ENCODE measurements at places on chromosomes 7 and 10.

DNA sequence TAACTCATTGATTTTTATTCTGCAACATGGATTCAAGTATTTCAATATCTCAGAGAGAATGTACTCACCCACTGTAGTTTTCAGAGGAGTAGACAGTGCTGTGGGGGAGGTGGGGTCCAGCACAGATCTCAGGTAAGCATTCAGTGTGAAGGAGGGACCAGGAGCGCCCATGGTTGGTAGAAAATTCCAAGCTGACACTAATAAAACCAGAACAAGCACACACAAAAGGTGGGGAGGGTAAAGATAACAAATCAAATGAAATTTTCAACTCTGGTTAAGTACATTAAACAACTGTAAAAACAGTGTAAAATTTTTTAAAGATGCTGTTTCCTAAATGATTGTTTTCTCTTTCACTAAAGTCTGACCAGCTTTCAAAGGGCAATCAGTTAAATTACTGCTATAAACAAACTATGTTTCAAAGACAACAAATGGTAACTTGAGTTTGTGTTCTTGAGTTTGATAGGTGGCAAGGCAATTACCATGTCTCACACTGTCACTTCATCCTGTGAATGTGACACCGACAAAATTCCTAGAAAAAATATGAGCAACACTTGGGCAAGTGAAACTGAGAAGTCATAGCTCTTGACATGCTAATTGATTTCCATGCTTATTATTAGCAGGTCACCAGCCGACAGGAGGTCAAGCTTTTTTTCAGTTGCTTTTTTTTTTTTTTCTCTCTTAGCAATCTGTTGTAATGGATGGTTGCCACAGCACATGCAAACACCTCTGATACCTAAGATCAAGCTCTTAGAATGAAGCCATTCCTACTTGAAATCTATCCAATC, 205.8 kb upstream of the SLC26A5 start:
- no peak for DNase-seq

- DNase-seq = peak; percentile 82
Measured at GRCh38 chr10:103278862-103279298, 1.9 kb downstream of the INA start.

DNA sequence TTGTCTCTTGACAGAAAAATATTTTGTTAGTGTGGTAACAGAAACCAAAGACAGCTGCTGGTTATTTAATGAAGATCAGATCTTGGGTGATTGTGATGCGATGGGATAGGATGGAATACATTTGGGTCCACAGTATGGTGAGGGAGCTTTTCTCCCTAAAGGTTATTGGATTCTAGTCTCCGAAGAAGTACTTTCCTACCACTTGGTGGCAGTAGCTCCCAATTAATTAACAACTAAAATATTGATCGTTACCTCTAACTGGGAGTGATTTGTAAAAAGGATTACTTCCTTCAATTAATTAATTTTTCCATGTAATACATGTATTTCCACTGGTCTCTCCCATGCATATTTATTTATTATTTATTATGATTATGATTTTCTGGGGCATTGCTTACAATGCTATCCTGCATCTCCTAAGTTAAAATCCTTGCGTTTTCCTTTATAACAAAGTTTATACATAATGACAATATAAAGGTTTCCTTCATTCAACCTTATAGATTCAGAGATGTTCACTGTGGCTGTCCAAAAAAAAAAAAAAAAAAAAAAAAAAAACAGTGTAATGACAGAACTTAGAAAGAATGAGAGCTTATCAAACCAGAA, 25.6 kb downstream of the TMEM196 start:
- peak; percentile 67 for DNase-seq

GRCh38 chr10:92695679-92696605, 6.2 kb downstream of the HHEX start:
- DNase-seq = no peak

DNA sequence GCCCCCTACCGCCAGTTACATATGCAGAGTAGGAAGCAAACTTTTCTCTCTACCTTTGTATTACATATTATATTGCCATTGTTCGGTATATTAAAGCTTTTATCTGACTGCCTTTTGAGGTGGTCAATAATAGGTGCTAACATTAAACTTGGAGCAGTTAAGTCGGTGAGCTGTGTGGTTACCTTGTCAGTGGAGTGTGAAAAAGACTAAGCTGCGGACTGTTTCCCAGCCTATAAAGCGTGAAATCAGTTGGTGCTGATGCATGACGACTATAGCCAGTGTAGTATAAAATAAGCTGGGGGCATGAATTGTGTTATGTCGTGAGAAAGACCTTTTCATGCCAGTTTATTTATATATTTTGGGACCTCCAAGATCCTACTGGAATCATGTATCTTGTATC, 33.7 kb downstream of the R3HCC1L start:
- DNase-seq = no peak

- DNase-seq = no peak
Measured at GRCh38 chr10:129626309-129626708, 159.3 kb downstream of the MGMT start.

DNA sequence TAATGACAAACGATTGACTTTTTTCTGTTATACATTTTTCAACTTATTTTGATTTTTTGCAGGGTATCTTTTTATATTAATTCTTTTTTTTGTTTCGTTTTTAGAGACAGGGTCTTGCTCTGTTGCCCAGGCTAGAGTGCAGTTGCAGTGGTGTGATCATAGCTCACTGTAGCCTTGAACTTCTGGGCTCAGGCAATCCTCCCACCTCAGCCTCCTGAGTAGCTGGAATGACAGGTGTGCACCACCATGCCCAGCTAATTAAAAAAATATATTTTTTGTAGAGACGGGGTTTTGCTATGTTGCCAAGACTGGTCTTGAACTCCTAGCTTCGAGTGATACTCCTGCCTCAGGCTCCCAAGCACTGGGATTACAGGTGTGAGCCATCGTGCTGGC, 601.3 kb downstream of the PARD3 start:
- no peak for DNase-seq

- peak; percentile 62 for DNase-seq
Measured at GRCh38 chr7:50664461-50664922, 99.3 kb upstream of the DDC start.

DNA sequence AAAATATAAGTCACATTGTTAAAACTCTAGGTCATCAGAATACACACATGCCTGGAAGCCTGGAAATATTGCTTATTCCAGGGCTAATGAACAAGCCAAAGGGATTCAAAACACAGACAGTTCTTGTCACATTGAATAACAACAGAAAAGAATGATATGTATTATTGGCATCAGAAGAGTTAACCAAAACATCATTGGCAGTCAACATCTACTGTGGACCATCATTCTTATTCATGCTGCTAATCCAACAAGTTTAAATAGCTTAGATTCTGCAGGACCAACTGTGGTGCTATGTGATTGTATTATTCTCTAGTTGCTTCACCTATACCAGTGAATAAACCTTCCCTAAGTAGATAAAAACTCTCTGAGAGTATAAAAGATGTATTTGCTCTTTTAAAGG, 198.3 kb downstream of the NEBL start:
- DNase-seq = no peak

GRCh38 chr7:68162712-68163111, 1166.1 kb downstream of the TYW1 start:
- DNase-seq = no peak

- peak; percentile 50 for DNase-seq
Measured at GRCh38 chr7:30470771-30471170, 7.8 kb downstream of the NOD1 start.

DNA sequence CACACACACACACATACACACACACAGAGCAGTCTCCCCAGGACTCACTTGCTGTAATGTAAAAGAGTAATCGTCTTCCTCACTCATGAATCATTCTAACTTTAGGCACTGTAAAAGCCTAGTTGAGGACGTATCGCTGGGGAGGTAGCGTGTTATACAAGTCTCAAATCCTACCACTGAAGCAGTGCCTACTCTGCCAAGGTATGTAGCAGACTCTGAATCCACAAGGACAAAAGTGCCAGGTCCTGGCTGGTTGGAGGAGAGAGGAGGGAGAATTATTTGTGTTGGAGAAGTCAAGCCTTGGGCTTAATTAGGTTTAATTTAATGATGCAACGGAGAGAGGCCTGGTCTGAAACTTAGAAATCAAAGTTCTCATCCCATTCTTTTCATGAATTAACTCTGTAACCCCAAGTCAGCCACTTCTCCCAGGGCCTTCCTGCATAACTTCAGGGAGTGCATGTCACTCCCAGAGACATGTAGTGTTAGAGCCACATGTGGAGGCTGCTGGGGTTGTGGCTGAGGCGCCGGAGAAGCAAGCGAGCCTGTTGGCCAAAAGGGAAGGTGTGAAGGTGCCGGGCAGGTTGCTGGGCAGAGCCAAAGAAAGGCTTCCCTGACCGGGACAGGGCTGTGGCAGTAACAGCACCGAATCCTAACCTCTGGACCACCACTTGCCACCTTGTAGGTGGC, 36.7 kb downstream of the NKX2-3 start:
- no peak for DNase-seq

- no peak for DNase-seq
Measured at GRCh38 chr10:65827359-65827758, 1098.5 kb upstream of the LRRTM3 start.

DNA sequence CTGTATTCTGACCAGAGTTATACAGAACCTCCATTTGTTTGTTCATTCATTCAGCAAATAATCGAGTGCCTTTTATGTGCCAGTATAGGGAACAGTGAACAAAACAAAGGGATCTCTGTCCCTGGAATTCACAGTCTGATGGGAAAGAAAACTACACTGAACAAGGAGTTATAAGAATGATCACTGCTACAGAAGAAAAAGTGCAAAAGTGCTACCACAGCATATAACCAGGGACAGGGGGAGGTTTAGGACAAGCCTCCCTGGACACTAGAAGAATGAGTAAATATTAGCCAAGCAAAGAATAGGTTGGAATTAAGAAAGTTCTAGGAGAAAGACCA, 4.2 kb downstream of the CLDN12 start:
- DNase-seq = no peak

DNA sequence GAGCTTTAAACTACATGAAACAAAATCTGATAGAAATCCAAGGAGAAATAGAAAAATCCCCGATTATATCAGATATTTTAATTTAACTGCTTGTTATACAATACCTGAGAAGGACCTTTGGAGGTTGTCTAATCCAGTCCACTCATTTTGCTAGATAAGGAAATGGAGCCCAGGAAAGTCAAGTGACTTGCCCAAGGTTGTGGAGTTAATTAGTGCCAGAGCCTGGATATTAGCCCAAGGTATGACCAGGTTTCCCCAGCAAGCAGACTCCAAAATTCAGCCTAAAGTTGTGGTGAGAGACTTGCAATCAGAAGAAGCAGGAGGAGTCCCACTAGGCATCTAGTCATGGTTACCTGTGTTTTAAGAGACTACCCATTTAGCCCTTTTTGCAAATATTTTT, 11.7 kb upstream of the EEPD1 start:
- no peak for DNase-seq

DNA sequence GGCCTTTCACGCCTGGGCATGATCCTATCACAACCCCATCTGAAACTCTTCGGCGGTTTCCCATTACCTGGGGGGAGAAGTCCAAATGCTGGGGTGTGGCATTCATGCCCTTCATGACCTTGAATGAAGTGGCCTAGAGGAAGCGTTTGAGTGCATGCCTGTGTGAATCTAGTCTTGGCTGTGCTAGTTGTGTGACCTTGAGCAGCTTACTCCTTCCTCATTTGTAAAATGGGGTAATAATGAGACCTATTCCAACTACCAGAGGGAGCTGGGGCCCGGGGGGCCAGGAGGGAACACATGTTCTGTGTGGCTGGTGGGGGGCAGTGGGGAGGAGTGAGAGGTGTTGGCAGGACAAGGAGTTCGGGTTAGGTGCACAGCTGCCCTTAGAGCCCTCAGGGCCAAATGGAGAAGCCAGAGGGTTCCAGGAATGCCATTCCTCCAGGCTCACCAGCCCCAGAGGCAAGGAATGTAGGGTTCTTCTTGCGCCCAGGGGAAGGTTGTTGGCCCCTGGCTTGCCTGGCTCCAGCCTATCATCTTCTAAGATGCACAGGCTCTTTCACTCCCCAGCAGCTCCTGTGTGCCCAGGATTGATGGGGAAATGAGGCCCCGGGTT, 21.3 kb upstream of the TBRG4 start:
- no peak for DNase-seq

- peak; percentile 91 for DNase-seq
Measured at GRCh38 chr7:101740981-101741725, 76.3 kb upstream of the CUX1 start.

DNA sequence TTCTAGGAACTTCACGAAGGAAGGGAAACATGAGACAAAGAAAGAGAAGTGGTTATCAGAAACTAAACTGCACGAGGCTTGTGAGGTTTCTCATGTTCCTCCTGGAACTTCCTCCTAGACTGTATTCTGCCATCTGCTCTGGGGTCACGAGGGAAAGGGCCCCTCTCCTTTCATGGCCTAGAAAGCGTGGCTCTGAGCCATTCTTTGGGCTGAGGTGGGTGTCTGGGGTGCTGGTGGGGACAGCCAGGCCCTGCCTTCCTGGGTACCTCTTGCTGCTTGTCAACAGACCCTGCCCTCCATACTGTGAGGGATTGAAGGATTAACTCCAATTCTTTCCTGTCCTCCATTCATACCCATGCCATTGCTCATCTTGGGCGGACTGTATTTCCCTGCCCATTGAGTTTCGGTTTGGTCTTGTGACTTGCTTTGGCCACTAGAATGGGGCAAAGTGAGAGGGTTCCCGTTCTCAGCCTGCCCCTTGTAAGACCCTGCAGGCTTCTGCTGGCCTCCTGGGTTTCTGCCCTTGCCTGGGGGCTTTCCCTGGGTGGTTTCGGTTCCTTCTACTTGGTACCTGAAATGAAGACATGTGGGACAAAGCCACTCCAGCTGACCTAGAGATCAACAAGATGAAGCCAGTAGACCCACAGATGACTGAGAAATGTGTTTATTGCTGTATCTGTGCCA, 14.9 kb upstream of the GIMAP8 start:
- peak; percentile 70 for DNase-seq

DNA sequence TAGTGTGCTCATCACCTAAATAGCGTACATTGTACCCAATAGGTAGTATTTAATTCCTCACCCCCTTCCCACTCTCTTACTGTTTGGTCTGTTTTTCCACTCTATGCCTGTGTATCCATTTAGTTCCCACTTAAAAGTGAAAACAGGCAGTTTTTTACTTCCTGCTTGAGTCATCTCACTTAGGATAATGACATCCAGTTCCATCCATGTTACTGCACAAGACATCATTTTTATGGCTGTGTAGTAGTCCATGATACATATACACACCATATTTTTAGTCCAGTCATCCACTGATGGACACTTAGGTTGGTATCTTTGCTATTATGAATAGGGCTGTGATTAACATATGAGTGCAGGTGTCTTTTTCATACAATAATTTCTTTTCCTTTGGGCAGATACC, 10.1 kb downstream of the STK17A start:
- DNase-seq = no peak

GRCh38 chr10:49742683-49743463, 19.2 kb downstream of the OGDHL start:
- DNase-seq = no peak

DNA sequence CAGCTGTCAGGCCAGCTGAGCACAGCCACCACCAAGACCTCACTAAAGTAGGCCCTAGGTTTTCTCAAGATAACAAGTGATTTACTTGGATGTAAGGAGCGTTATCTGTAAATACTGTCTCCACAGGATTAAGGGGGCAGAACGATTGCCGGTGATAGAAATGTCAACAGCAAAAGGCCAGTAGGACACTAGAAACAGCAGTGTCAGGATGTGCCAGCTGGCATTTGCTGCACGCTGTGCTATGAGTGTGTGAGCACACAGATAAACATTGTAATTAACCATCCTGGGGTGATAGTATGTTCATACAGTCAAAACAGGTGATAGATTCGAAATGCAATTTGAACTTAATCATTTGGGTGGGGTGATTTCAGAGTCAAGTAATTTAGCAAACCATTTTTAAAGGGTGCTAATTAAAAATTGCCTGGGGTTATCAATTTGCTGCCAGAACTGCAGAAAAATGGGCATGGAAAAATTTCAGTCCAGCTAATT, 36.3 kb upstream of the NOBOX start:
- no peak for DNase-seq
